ENCODE measurements at places on chromosomes 6 and 20.

- DNase-seq = no peak
Measured at GRCh38 chr6:73017476-73017875, 207.8 kb downstream of the KHDC1L start.

DNA sequence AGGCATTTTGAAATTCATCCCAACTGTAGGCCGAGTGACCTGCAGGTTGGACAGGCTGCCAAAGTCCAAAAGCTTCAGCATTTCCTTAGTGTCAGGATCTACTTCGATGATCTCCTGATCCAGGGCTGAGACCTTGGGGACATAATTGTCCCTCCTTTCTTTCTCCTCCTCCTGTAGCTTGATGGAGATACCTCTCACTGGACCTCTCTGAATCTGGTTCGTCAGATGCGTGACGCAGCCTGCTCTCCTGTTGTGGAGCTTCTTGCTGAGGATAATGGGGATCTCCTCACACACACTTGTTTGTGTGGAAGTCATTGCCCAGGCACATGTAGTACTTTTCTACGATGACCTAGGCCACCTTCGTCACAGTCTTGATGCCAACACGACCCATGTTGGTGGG is 1.5 kb upstream of the MAS1L start:
- no peak for DNase-seq

DNA sequence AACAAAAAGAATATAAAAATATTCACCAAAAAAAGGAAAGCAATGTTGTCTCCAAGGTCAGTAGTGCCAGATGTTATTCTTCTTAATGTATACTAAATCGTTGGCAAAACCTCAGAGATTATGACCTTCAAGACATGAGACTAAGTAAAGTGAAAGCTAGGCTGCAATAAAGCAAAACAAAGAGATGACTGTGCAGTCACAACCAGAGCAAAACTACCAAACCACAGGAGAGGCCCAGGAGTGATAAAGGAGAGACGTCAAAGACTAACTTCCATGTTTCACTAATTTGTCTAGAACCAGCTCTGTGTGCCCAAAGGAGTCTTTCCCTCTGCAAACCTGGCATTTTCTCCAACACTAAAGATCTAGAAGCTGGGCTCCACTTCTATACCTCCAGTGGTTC is 155.9 kb upstream of the POU3F2 start:
- no peak for DNase-seq

DNA sequence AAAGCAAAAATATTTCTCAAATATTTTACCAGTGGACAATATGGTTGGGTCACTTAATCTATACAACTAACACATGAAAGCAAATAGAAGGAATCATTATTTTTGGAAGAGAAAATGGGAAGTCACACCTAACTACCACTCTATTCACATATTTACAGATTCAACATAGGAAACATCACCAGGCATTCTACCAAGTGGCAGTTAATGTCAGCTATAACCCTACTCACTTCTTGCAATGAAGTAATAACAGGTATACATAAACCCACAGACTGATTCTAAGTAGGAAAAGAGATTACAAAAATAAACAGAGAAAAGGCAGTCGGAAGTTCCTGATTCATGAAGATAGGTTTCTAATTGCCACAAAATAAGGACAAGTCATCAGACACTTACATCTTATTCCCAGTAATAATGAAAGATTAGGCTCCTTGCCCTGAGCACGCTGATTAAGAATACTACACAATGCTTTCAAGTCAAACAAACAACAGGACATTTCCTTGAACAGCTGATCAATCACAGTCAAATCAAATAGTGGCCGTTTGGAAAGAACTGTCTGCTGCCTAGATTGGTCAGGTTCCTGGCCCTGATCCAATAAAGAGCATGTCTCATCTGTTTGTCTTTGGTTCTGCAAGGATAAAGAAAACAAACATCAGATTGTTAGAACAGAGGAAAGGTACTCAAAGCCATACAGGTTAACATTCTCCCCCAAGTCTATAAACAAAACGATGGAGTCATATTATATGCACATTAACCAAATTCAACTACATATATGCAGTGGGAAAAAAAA is 79.2 kb upstream of the PLN start:
- no peak for DNase-seq

GRCh38 chr20:61253264-61253639 is 1.2 kb downstream of the CDH4 start:
- DNase-seq = no peak

DNA sequence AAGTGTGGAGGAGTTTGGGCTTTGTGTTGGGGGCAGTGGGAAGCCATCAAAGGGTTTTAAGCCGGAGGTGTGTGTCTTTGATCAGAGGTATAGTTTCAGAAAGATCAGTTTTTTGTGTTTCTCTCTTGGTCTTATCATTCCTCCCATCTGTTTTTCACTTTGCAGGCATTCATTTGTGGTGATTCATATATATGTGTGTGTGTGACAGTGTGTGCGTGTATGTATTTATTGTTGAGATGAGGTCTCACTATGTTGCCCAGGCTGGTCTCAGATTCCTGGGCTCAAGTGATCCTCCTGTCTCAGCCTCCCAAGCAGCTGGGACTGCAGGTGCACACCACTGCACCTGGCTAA is 11.1 kb upstream of the SERINC3 start:
- DNase-seq = no peak

DNA sequence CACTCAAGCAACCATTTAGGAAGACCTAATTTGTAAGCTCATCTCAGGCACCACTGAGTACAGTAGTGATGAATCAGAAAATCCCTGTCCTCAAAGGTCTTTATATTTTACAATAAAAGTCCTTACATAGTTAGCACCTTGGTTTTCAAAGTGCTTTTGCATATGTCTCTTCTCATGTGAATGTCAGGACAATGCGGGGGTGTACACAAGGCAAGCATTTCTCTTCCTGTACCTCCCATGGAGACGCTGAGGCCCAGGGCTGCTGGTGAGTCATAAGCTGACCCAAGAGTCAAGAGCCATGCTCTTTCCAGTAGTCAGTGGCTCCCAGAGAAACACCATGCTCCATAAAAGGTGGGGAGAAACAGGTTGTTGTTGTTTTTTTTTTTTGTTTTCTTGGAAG is 174.0 kb downstream of the GJA10 start:
- no peak for DNase-seq

DNA sequence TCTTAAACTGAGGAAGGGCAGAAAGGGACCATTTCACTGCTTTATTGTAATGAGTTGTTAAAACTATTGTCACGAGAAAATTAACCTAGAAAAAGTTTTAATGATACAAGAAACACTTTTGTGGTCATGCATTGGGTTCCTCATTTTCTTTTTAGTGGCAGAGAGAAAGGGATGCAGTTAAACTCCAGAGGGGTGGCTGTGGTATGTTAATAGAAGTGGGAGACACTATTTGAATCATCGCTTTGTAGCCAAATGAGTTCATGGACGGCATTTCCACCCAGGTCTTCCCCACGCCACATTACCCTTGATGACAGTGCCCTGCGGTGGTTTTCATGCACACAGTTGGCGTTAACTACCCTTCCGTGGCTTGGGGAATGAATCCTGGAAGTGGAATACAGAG is 235.6 kb downstream of the PLCB1 start:
- no peak for DNase-seq

- DNase-seq = peak; percentile 17
Measured at GRCh38 chr6:48765352-48765961, 654.5 kb upstream of the PTCHD4 start.

- DNase-seq = no peak
Measured at GRCh38 chr6:169810066-169810989, 58.9 kb downstream of the ERMARD start.

DNA sequence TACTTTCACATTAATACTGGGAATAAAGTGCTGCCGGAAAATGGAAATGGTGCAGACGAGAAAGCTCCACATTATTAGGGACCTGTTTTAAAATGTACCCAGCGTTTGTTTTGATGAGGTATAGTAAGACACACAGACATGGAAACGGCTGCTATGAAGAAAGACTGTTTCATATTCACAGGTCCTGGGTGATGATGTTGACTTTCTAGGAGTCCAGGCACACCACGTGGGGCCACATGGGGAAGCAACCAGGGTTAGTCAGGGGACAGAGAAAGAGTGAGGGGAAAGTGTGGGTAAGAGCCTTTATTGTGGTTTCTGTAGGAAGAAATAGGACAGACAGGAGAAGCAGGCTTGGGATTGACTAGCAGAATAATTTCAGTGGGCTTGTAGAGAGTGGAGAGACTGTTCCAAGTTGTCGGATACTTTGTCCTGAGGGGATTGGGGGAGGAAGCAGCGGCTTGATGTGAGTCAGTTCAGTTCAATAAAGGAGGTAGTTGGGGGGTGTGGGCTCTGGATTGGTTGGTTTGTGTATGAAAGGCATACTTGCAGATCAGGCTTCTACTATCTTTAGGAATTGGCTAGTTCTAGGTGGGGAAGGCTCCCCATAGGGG is 112.0 kb upstream of the MCHR2 start:
- DNase-seq = no peak

GRCh38 chr6:106461084-106461483 is 100.6 kb downstream of the CRYBG1 start:
- peak; percentile 21 for DNase-seq

DNA sequence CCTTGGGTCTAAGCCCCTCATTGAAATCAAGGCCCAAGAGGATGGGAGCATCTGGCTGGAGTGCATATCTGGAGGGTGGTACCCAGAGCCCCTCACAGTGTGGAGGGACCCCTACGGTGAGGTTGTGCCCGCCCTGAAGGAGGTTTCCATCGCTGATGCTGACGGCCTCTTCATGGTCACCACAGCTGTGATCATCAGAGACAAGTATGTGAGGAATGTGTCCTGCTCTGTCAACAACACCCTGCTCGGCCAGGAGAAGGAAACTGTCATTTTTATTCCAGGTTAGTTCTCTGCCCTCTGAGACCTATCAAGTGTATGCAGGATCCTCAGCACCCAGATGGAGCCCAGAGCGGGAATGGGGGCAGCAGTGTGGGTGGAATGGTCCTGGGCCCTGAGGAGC is 5.1 kb downstream of the BTN2A2 start:
- no peak for DNase-seq

DNA sequence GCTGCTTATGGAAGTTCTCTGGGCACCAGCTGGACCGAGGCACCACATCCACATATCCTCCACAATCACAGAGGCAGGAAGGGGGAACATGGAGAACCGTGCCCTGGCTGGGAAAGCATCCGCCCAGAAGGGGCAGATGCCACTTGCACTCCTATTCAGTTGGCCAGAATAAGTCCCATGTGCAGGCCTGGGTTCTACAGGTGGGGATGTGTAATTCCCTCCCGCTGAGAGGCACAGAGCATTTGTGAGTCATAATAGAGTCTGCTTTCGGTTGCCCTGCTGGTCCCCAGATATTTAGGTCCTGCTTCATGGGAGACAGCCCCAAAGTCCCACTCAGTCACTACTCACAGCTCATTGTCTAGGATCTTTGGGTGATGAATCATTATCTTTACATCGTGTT is 104.0 kb downstream of the PHACTR3 start:
- no peak for DNase-seq

GRCh38 chr20:17657898-17658647 is 24.0 kb downstream of the RRBP1 start:
- DNase-seq = no peak

- no peak for DNase-seq
Measured at GRCh38 chr20:62068997-62069396, 3.3 kb upstream of the TAF4 start.

DNA sequence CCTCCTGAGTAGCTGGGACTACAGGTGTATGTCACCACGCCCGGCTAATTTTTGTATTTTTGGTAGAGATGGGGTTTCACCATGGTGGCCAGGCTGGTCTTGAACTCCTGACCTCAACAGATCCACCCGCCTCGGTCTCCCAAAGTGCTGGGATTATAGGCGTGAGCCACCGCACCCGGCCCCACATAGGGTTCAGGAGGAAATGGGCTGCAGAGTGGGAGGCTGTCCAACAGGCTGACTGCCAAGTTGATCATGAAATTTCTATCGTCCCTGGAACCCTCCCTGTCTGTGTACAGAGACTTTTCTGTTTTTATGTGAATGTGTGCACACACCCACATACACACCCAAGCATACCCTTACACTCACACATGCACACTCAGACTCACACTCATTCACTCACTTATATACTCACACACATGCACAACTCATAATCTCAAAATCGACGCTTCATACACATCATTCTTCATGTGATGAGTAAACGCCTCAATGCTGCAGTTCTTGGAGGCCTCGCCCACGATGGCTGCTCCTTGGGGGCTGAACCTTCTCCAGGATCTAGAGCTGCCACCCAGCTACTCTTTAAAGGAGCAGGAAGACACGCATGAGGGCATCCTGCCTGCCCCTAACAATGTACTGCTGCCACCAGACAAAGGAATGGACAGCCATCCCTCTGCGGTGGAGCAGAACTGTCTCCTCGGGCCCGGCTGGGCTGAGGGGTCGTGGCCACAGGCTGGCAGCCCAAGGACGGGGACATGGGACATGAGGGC is 35.6 kb downstream of the SUN5 start:
- no peak for DNase-seq

GRCh38 chr6:67766057-67766456 is 869.0 kb upstream of the ADGRB3 start:
- DNase-seq = no peak

DNA sequence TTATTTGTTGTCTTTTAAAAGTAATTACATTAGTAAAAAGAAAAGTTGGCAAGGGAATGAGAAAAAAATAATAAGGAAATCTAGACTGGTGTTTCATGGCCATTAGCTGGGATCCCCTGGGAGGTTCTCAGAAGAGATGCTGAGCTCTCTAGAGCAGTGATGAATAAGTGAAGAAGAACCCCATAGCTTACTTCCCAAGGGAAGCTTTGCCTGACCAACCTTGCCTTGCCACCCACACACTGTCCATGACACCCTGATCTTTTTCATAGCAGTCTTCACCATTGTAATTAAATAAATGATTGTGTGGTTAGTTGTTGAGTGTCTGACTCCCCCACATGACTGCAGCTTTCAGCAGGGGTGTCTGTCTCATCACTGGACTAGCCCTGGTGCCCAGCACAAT is 5.9 kb downstream of the C6orf163 start:
- DNase-seq = no peak

DNA sequence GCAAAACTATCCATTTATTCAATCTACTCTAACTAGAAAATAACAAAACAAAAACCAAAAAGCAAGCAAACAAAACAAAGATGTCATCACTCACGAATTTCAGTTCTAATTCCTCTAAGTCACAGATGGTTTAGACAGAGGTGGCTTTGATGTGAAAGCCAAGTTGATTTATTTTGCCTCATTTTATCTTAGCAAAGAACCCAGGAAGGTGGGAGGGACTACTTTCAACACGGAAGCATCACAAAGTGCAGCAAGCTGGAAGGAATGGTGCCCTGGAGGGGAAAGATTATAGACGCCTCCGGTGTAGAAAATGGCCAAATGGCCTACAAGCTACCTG is 88.4 kb downstream of the LAMP5 start:
- DNase-seq = no peak

GRCh38 chr20:19095762-19096161 is 116.7 kb upstream of the SLC24A3 start:
- no peak for DNase-seq

DNA sequence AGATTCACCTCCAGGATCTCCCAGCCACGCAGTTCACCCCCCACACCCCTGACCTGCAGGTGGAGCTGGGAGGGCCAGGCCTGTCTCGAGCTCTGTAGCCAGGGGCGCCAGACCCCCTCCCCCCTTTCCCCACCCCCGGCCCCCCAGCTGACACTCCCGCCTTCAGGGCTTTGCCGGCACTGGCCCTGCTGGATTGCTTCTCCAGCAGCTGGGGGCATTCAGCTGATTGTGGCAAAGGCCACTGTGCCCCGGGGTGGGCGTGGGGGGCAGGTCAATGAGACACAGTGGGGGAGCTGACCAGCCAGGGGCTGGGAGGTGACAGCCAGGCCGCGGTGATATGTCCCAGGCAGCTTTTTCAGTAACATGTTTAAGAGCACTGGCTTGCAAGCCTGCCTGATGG is 22.2 kb downstream of the ZBP1 start:
- DNase-seq = no peak

- DNase-seq = no peak
Measured at GRCh38 chr6:51949526-51949925, 137.9 kb downstream of the PKHD1 start.

Data from D721Med (cell line).